ENCODE measurements at places on chromosomes 7 and 10.

GRCh38 chr10:33306126-33306525 lies 28.3 kb downstream of the NRP1 start:
- no peak for DNase-seq

- DNase-seq, result no peak
Observed at GRCh38 chr7:72444026-72444776, 32.1 kb upstream of the CALN1 start.

DNA sequence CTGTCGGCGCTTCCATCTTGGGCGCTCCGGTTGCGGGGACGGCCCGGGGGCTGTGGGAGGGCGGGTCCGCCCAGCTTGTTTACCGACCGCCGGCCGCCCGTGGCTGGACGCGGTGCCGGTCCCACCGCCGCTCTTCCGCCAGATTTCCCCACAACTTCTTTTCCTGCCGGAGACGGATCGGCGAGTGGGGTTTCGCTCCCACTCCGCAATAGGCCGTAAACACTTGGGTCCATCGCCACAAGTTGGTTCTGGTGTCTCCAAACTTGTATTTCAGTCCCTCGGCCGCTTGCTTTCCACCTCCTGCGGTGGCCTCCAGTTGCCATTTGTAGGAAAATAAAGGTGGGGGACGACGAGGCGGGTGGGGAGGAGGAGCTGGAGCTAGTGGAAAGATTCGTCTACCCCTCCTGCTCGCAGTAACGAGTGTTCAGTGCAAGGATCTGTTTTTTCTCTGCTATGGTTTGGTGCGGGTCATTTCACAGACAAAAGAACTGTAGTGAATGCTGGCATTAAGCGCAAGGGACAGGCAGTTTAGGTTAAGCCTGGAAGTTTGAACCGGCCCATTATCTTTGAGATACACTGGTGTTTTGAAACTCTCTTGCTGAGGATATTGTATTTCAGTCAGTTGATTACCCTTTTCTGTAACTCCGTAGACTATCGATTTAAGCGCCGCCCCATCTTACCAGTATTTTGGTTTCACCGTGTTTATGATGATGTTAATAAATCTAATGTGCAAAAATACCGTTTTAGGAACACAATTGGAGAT lies 24.3 kb upstream of the ZRANB1 start:
- peak; percentile 45 for DNase-seq

DNA sequence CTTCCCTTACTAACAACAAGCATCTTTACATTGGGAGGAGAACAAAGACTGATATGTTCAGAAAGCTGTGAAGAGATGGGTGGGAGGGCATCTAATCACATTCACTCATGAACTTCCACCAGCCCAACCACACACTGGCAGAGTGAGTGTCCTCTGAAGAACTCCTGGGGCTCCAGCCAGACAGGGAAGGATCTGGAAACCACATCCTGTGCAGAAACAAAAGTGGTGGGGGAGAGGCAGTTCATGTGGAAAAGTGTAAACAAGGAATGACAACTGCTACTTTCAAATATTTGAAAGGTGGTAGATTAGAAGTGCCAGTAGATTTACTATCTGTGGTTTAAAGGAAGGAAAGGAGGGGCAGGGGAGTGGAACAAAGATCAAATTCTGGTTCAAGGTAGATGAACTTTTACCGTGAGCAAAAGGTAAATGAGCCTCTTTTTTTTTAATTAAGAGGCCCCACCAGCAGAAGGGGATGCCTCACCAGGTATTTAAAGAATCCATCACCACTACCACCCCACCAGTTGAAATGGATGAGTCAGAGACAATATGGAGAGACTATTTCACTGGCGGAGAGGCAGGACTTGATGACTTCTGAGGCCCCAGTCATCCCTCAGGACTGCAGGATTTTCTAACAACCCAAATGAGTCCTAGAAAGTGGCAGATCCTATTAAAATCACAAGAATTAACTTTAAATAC lies 34.5 kb downstream of the GOT1 start:
- no peak for DNase-seq

GRCh38 chr7:12524794-12525386 lies 45.6 kb upstream of the SCIN start:
- no peak for DNase-seq

DNA sequence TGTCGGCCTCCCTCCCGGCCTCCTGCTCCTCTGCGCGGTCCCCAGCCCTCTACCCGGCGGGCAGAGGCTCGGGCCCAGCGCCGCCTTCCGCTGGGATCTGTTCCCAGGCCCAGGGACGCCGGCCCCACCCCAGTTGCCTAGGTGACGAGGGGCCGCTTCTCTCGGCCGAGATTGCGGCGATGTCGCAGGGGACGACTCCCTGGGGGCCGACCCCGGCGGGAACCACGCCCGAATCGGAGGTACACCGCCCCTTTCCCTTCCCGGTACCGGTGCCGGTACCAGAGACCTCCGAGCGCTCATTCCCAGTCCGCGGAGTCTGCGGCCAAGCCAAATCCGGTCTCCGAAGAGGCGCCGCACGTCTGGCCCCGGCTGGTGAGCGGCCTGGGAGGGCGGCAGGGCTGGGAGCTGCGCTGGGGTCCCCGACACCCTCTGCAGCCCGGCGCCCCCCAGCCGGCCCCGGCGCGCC lies at the start of gene CABCOCO1:
CABCOCO1 (plus strand) TSS at position 136 of the 466 bp plus-strand sequence; CDS start at position 180, 44 bp downstream.
- DNase-seq, result no peak

DNA sequence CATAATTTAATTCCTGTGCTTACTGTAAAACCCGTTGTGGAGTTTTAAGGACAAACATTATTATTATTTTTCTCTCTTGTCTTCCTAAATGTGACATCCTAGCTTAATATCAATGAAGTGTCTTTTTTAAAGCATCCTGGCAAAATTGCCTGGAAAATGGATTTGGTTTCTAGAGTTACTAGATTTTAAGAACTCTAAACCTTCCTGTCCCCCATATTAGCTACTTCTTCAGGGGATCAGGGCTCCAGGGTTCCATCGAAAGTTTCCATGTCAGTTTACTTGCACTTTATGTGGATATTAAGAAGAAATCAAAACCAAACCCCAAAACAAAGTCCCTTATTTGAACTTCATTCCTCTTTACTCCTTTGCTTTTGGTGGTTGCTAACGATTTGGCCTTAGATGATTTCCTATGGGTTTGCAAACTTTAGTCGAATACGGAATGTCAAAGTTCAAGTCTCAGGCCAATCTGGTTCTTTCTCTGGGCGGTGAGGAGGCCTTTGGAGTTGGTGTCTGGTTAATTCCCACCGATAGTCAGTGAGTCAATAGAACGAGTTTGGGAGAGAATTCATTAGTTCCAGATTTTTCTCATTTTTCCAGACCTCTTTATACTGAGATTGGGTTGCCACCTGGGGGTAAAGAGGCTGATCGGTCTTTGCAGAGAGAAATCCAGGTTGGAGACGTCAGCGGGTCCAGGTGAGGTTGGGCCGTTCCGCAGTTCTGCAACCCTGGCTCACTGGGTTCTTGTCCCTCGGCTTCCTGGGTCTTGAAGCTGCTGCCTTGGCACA lies 1.1 kb downstream of the CUX1 start:
- DNase-seq, result no peak

DNA sequence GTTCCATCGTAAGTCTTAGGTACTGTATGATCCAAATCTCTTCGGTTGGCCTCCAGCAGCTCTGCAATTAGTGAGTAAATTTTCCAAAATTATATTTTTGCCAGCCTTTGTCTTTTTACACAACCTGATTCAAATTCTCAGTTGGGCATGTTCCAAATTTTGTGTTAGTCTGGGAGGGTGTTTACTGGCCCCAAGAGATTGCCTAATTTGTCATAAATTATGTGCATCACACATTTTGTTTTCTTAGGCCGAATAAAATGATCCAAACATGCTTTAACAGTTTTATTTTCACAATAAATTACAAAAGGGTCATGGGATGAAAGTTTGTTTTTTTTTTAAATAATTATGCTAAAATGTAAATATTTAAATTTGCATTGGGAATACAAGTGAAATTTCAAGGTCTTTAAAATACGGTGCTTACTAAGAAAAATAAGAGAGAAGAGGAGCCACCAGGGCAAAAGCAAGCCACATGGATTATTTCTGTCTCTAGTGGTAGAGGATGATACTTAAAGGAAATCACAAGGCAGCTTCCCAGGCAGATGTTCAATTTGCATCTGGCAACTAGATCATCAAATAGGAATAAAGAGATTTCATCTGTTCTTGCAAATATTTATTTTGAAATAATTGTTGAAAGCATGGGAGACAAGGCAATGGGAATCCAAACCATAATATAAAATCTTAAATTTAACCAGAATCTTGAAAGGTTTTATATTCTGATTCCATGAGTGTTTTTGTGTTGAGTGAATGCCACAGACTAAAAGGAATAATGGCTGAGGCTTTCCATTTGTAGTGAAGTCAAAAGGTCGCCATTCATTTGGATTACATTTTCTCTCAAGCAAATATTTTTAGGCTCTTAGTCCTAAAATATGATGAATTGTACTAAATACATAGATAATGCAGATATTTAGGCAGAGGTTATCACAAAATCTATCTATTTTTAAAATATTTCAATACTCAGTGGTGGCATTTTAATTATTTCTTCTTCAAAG lies 111.1 kb downstream of the MDFIC start:
- no peak for DNase-seq

- no peak for DNase-seq
Observed at GRCh38 chr10:47071891-47072290, 160.7 kb downstream of the PTPN20 start.

DNA sequence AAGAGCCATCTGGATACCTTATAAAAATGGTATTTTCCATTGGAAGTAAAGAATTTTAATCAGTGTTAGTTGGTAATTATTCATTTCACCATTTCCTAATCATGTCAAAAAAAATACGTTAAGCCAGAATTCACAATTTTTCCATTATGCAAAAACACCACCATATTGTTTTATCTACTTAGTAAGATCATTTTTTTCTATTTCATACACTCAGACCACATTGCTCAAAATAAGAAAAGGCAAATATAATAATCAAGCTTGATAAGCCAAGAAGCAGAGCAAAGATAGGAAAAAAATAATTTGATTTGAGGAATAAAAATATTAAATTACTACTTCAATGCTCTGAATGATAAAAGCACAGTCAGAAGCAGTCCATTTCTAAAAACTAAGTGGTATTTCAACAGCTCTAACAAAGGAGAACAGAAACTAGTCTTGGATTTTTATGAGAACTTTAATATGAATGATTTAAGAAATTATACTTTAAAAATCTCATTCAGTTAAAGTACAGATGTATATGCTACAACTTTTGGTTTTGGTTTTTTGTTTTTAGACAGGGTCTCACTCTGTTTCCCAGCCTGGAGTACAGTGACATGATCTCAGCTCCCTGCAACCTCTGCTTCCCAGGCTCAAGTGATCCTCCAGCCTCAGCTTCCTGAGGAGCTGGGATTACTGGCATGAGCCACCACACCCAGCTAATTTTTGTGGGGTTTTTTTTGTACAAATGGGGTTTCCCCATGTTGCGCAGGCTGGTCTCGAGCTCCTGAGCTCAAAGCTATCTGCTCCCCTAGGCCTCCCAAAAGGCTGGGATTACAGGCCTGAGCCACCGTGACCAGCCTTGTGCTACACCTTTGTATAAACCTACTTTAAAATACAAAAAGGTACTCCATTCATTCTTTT lies 46.6 kb downstream of the LRRN3 start:
- peak; percentile 31 for DNase-seq

DNA sequence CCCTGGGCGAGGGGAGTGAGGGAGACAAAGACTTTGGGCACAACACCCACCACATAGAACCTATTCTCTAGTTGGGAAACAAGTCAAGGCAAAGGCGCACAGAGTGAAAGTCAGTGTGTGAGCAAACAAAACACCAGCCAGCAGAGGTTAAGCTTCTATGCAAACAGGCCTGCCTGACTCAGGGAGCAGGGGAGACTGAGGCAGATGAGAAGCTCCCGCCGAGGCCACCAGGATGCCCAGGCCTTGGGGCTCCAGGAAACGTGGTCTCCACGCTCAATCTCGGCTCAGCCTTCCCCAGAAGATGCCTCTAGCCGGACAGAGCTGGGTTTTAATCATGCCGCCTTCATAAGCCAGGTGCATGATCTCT lies 74.1 kb upstream of the KCNMA1 start:
- DNase-seq, result no peak

- DNase-seq, result no peak
Observed at GRCh38 chr10:70052462-70053217, at the start of gene MACROH2A2. TSS of gene MACROH2A2 (plus strand) at chr10:70052846. CDS start at chr10:70075659, 22,813 bp downstream.

- no peak for DNase-seq
Observed at GRCh38 chr7:96973986-96974385, 31.4 kb upstream of the DLX6 start.

DNA sequence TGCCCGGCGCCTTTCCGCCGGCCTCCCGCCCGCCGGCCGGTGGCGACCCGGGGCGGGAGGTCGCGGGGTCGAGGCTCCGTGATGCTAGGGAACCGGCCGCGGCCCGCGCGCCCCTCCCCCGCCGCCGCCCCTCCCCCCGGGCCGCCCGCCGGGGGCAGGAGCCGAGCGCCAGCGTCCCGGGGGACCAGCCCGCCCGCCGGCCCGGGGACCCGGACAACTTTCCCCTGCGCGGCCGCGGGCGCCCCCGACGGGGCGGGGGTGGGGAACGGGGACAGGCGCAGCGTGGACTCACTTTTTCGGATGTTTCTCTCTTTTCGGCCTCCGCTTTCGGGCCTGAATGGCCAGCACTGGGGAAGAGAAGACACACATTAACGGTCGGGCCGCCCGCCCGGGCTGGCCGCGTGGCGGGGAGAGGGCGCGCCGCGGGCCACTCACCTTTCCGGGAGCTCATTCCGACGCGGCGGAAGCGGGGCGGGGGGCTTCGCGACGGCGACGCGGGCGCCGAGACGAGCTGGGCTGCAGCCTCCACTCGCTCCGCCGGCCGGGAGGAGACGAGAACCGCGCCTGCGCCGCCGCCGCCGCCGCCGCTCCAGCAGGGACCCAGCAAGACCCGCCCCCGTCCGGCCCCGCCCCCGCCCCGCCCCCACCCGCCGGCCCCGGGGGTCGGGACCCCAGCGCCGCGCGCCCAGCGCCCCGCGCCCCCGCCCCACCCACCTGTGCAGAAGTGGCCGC lies at the start of gene SRPK2:
SRPK2 (minus strand) TSS at position 566 of the 732 bp plus-strand sequence.
- DNase-seq, result peak; percentile 79

DNA sequence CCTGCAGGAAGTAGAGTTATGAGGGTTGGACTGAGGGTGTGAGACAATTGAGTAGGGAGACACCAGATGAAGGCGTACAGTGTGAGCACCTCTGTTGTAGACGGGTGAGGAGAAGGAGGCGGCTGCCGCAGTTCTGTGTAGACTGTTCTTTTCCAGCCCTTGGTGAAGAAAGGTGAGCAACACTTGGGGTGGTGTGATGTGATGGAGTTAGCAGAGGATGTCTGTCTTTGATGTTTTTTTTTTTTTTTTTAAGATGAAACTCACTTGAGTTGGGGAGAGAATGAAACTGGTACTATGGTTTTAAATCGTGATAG lies 42.8 kb upstream of the RNF216 start:
- DNase-seq, result no peak

All from activated CD4-positive, CD25-positive, alpha-beta regulatory T cell treated with anti-CD3 and anti-CD28 coated beads, Interleukin-2, amount 50 U/mL, for 72 hours (primary cell).